ENCODE measurements at places on chromosomes 16 and 17.
A peak's percentile ranks its signal among the peaks of the same experiment; 100 is the strongest.

GRCh38 chr16:9297437-9298113 is 206.1 kb downstream of the HAPSTR1 start:
- no peak for DNase-seq

GRCh38 chr17:7997186-7997585 is 5.2 kb upstream of the GUCY2D start:
- no peak for DNase-seq

- DNase-seq: no peak
These were observed 320.8 kb downstream of the CBLN1 start for GRCh38 chr16:48960830-48961229.

- DNase-seq: no peak
These were observed 2.2 kb downstream of the USP31 start for GRCh38 chr16:23146877-23147601.

- DNase-seq: no peak
These were observed 142.3 kb downstream of the ABCC12 start for GRCh38 chr16:48013491-48013901.

GRCh38 chr17:4944163-4944553 is 4.1 kb downstream of the RNF167 start:
- DNase-seq: peak; percentile 67

- peak; percentile 54 for DNase-seq
These were observed 21.3 kb downstream of the SRCIN1 start for GRCh38 chr17:38584350-38584925.

DNA sequence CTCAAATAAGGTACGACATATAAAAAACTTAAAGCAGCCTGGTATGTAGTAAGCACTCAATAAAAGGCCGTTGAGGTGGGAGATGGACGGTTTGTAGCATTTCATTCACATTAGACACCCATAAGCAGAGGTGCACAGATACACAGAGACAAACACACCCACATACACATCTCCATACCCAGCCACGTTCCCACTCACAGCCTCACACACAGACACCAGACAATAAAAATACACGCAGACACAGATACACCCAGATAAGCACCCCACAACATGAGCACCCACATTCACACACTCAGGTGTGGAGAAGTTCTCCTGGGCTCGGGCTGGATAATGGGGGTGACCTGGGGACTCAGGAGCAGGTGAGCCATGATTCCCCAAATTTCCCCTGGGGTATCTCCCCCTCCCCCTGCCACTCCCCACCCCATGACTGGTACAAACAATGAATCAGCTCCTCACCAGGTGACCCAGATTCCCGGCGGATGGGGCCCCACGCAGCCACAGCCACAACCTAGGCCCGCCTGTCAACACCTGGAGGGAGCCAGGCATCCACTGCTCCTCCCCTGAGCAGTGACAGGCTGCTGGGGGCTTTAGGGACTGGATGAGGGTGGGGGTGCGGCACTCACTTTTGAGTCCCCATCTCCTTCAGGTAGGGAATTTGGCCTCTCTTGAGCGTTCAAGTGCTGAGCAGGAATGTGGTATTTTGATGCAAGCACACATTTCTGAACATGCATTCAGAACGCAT is 2.7 kb downstream of the DLX3 start:
- DNase-seq: no peak

DNA sequence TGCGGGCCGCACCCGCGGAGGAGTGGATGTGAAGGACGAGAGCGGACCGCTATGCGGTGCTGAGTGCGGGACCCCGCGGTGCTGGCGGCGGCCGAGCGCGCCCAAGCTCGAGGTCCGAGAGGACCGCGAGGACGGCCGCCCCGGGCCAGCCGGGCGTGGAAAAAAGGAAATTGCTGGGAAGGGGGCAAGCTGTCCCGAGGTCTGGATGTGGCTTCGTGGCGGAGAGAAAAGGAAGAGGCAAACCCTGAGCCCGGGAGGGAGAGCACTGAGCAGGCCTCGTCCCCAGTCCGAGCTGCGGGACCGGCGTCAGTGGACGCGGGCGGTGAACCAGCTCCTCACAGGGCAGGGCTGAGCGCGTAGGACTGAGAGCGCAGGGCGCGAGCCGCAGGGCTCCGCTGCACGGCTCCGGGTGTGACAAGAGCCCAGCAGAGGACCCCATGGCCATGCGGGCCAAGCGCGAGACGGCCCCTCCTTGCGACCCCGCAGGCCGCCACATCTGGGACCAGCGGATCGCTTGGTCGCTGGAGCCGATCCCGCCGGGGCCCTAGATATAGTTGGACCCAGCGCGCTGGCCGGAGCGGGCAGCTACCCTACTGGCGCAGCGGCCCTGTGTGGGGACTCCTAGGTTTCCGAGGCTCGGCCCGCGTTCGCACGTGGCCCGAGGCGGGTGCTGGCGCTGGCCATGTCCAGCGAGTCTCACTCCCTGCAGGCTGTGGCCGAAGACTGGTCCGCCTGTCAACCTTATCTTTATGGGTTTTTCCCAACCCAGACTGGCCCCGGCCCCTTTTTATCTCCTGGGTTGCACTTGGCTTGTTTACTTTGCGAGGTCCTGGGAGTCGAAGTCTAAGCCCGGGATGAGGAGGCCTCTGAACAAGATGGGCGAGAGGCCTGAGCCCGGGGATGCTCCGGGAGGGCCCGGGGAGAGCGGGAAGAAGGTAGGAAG is 2.4 kb downstream of the TBX4 start:
- no peak for DNase-seq

GRCh38 chr16:31472709-31473203 is 804 bp downstream of the TGFB1I1 start:
- peak; percentile 19 for DNase-seq

- DNase-seq: peak; percentile 87
These were observed at the start of gene PDP2 for GRCh38 chr16:66880288-66881013. Gene PDP2, plus strand, starts transcription at chr16:66880515. Its CDS starts 3,770 bp downstream, at chr16:66884285.

- no peak for DNase-seq
These were observed 14.2 kb upstream of the MARCHF10 start for GRCh38 chr17:62822080-62822904.

- no peak for DNase-seq
These were observed 54.3 kb upstream of the DLX4 start for GRCh38 chr17:49914664-49915063.

- no peak for DNase-seq
These were observed 702 bp downstream of the NUDT21 start for GRCh38 chr16:56450275-56450985.

- DNase-seq: no peak
These were observed 6.1 kb downstream of the NOG start for GRCh38 chr17:56599566-56599965.

GRCh38 chr17:63514477-63514876 is 8.7 kb upstream of the KCNH6 start:
- DNase-seq: no peak

DNA sequence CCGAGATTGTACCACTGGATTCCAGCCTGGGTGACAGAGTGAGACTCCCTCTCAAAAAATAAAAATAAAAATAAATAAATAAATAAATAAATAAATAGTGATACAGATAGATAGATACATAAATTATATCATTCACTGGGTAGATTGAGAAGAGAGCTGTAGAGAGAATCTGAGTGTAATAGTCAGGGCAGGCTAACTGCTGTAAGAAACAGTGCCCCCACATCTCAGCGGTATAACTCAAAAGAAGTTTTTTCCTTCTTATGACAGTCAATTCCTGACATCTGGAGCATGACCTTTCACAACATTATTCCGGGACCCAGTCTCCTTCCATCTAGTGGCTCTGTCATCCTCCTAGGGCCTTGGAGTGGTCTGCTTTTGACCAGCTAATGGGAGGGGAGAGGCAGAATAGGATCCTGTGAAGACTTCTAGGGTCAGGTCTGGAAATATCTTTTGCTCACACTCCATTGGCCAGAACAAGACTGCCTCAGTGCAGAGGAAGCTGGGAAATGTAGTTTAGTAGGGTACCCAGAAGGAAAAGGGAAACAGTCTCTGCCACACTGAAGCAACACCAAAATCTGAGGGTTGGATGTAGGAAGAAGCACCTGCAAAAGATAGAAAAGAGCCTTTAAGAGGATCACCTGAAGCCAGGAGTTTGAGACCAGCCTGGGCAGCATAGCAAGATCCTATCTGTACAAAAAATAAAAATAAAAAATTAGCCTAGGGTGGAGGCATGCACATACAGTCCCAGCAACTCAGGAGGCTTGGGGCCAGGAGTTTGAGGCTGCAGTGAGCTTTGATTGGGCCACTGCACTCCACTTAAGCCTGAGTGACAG is 3.0 kb upstream of the QPRT start:
- peak; percentile 19 for DNase-seq

DNA sequence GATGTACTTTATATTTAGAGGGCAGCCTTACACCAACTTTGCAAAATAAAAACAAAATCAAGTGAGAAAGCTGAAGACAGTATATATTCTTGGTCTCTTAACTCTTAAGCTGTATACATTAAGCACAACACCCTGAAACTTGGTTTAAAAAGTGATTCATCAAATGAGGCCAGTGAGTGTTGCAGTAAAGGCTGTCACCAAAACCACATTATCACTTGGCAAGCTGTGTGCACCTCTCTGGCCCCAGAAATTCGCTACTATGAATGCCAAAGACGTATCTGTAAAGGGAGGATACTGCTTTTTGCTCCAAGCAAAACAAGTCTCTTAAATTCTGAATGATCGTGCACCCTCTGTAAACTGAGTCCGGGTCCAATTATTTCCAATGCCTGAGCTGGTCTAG is 163.9 kb downstream of the ZFHX3 start:
- DNase-seq: no peak

GRCh38 chr16:87431926-87432325 is 39.8 kb downstream of the MAP1LC3B start:
- no peak for DNase-seq

DNA sequence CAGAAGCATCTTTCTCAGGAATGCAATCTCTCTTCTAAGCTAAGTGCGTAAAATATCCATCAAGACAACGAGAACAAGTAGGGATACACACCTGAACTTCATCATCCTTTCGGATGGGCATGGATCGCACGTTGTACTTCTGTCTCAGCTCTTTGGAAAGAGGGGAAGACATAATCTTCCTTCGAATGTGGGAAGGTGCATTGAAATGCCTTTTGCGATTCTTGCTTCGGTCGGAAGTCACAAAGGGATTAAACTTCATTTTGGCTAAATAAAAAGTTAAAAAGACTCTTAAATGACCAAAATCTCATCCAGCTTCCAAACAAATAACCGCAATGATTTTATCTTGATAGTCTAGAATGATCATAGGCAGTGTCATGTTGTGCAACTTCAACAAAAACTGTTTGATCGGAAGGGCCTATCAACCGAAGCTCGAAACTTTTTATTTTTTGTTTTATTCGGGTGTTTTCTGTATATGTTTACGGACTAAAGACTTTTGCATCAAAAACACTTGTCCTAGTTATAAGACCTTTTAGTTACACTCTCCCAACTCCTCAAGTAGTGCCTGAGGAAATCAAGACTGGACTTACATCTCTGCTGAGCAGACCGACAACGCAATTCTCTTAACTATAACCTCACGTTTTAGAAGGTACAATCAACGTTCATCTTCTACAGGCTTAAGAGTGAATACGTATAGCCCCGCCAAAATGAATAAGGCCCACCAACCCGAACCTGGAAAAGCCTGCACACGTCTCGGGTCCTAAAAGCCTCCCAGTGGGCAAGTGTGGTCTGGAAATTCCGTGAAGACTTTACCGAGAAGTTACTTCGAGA is 727 bp downstream of the RPL26 start:
- DNase-seq: no peak

DNA sequence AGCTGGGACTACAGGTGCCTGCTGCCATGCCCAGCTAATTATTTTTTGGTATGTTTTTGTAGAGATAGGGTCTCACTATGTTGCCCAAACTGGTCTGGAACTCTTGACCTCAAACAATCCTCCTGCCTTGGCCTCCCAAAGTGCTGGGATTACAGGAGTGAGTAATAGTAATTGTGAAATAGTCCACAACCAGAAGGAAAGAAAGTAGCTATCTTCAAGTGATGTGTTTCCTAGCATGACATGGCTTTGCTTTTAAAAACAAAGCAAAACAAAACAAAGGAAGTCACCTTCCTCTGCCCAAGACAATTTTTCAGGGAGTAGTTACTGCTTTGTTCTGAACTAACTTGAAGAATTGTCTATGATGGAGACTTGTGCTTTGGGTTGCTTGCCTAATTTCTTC is 27.0 kb downstream of the ATP6V0A1 start:
- DNase-seq: no peak

All from central memory CD4-positive, alpha-beta T cell (primary cell).